Femur (tissue), 1 donor: ENCODE measurements at places on chromosomes 2 and 18.
A peak's percentile ranks its signal among the peaks of the same experiment; 100 is the strongest.

GRCh38 chr18:46311491-46311890 is 207.3 kb downstream of the HAUS1 start:
- DNase-seq = no peak

GRCh38 chr2:45706033-45706432 is 54.6 kb downstream of the PRKCE start:
- DNase-seq = no peak

DNA sequence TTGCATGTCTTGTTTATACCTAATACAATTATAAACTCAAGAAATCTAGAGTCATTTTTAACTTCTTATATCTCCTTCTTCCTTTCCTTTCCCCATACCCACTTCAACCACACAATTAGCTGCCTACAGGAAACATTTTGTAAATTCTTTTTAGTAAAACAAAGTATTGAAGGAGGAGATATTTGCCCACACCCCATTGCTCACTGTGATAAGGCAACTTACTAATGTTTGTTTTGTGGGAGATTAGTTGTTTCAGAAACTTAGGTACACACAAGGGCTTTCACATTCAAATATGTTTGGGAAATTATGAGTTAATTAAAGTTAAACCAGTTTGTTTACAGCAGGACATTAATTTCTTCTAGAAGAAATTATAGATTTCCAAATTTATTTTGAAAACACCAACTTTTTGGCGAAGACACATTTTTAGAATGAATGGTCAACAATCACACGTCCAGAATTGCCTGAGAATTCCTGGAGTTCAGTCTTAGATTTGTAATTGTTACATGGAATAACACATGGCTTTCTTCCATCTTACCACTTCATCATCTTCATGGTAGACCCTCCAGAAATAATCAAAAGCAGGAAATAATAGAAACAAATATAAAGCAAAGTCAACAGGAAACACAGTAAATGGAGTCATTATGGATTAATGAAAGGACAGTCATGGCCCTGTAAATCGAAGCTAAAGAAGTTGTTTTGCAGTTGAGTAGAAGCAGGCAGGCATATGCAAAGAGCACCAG is 62.5 kb upstream of the RAB27B start:
- no peak for DNase-seq

- no peak for DNase-seq
Observed at GRCh38 chr18:12851716-12852115, 32.3 kb downstream of the PTPN2 start.

DNA sequence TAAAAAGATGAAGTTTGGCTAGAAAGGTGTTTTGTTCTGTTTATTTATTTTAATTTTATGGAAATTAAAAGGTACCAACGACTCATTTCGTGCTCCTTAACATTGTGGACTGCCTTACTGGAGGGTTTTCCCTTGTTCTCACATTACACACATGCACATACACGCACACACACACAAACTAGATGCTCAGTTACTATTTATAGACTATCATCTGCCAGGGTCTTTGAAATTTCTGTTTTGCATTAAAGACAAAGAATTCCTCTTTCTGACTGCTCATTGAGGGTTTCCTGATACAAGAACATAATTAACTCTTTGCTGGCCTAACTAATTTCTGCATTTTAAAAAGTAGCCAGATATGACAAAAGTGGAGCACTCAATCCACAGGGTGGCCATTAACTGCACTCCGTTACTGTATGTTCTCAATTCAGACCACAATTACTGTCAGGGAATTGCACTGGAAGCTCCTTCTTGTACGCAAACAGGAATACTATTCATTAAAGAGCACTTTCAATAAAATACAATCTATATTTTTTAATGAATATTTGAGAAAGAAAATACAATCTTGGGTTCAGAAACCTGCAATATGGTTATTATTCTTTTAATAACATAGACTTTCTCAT is 366.9 kb upstream of the GALNT5 start:
- DNase-seq = no peak

DNA sequence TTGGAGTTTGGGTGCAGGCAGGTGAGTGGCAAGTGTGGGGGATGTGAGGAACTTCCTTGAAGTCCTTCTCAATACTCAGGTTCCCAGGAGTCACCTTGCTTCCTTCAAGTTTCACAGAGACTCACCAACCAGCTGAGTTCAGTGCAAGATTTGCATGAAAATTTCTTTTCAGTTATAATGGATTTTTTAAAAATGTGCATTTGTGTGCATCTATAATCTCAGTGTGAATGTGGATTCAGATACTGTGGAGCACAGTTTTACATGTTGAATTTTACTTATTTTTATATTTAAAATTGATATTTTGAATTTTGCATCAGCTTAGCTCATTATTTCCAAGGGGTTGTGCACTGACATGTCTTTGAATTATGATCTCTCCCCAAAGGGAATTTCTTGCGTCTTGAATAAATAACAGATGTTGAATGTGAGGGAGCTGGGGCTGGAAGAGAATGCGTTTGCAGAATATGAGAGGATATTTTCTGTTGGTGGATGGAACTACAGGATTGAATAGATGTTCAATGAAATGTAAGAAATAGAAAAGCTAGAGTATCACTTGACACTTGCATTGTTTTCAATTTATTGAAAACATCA is 184.3 kb downstream of the RPRM start:
- DNase-seq = no peak

DNA sequence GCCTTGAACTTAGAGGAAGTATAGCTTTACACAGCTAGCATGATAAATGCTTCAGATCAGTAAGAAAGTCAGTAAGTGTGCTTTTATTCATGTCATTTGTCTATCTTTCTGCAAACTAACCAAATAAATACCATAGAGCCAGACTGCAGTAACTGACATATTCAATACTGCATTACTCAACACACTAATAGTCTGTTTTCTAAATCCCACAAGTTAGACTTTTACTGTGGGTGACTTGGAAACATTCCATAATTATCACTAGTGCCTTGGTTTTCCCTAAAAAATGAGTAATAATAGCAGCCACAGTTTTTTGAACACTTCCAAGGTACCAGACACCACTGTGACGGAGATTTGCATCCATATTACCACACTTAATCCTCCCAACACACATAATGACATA is 33.0 kb downstream of the ACVR1 start:
- DNase-seq = no peak

- no peak for DNase-seq
Observed at GRCh38 chr2:119579424-119580295, 35.4 kb downstream of the CFAP221 start.

GRCh38 chr2:26580151-26580550 is 61.0 kb downstream of the CIB4 start:
- DNase-seq = peak; percentile 13

- DNase-seq = no peak
Observed at GRCh38 chr2:226561962-226562361, 237.7 kb downstream of the IRS1 start.

GRCh38 chr2:637804-638203 is 39.4 kb downstream of the TMEM18 start:
- DNase-seq = no peak

GRCh38 chr2:46837704-46838103 is 77.9 kb downstream of the MCFD2 start:
- no peak for DNase-seq

DNA sequence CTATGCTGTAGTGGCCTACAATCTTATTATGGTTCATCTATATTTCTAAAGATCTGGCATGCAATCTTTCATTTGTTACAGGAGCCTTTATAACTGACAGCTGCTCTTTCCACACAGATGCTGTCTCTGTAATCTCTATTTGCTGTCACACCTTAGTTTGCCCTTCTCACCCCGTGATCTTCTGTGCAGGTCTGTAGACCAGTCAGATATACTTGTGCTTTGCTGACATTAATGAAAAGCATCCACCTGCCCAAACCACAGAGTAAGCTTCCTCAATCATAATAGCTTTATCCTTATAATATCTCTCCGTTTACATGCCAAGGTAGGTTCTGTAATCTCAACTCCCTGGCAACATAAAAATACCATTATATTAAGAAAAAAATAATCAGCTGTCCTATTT is 122.4 kb downstream of the GRB14 start:
- no peak for DNase-seq

DNA sequence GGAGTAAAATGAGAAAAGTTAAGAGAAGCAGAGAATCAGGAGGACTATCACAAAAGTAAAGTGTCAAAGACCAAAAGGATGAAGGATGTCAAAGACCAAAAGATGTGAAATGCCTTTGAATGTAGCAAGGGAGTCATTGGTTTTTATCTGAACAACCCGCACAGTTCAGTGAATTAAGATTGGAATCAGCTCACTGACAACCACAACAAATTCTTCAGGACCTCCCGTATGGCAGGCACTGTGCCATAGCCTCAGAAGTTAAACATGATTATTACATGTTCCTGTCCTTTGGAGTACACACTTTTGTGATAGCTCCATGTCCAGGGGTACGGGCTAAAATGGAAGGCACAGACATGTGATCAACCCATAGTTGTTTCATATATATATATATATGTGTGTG is 5.0 kb upstream of the TXNL1 start:
- DNase-seq = no peak

DNA sequence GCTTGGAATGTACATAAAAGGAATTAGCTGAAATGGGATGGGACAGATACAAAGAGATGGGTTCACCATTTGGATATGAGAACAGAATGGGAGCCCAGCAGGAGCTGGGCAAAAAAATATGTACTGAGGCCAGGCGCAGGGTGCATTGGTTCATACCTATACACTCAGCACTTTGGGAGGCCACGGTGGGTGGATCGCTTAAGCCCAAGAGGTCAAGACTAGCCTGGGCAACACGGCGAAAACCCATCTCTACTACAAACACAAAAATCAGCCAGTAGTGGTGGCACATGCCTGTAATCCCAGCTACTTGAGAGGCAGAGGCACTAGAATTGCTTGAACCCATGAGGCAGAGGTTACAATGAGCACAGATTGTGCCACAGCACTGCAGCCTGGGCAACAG is 30.4 kb downstream of the SCN7A start:
- no peak for DNase-seq

- no peak for DNase-seq
Observed at GRCh38 chr2:9086465-9086864, 83.0 kb upstream of the MBOAT2 start.

DNA sequence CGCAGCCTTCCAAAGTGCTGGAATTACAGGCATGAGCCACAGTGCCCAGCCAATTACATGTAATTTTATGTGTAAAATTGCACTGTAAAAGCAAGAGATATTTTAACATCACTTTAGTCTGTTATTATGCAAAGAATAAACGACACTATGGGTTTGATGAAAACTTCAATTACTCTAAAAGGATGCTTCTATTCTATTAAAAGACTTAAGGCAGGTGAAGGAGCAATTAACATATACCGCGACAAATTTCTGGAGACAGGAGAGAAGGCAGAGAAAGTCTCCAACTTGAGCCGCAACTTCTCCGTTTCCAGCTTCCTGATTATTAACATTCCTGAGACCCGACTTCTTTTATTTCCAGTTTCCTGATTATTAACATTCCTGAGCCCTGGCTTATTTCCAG is 53.7 kb downstream of the FAM210A start:
- no peak for DNase-seq

GRCh38 chr2:97911206-97911921 is 84.4 kb downstream of the TMEM131 start:
- DNase-seq = no peak

DNA sequence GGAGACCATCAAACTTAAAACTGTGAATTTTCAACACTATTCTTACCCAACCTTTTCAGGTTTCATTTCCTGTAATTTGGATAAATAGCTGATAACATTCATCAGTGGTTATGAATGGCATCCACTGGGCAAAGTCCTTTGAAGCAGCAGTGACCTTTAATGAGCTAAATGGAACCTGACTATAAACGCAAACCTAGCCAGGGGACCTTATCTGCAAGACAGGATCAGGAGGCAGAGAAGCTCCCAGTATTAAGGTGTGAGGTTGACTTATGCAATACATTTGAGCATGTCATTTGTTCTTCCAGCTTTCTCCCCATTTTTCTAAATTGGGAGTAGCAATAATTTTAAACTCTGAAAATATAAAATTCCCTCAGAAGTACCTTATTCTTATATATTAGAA is 38.4 kb downstream of the CREG2 start:
- DNase-seq = no peak
